ENCODE measurements at places on chromosomes 6 and 20. TPM values are rescaled to one million over a fixed set of nuclear protein-coding genes. Genes with fewer than 3 reads are reported as not detected.

Gene ISM1
- total RNA-seq: not detected

Gene NEURL2
- total RNA-seq: 7.1 TPM

Gene BTBD3
- 14.8 TPM for total RNA-seq

Gene MTHFD1L
- 49.6 TPM for total RNA-seq

Gene DLGAP4
- total RNA-seq: 9.5 TPM

Gene KIF25
- 0.14 TPM for total RNA-seq

Gene VNN1
- not detected for total RNA-seq

Gene BMP5
- not detected for total RNA-seq

Gene NR2E1
- total RNA-seq: not detected

Gene SYCP2
- 0.32 TPM for total RNA-seq

Gene LAMA2
- 14.1 TPM for total RNA-seq

Gene HLA-DOA
- not detected for total RNA-seq

Gene LY6G6F
- not detected for total RNA-seq

Gene ADNP
- 34.4 TPM for total RNA-seq

Gene SRSF12
- 0.14 TPM for total RNA-seq

Gene GFOD1
- 16.9 TPM for total RNA-seq

Gene KCNK16
- total RNA-seq: not detected

Gene TNF
- total RNA-seq: under 0.01 TPM

Gene SNTA1
- total RNA-seq: 10.9 TPM

Gene PIM1
- 21.7 TPM for total RNA-seq

Gene GGTLC1
- not detected for total RNA-seq

Gene MOG
- total RNA-seq: not detected

Gene BLTP3A
- 7.0 TPM for total RNA-seq

Gene CRISP2
- not detected for total RNA-seq

Gene CAGE1
- not detected for total RNA-seq

Gene TOX2
- total RNA-seq: 2.1 TPM

Gene KIAA1755
- total RNA-seq: 0.65 TPM

Gene SIGLEC1
- total RNA-seq: not detected

Gene GHRH
- total RNA-seq: not detected

Gene SSTR4
- total RNA-seq: not detected

Gene C6orf58
- total RNA-seq: not detected

Gene RING1
- total RNA-seq: 26.4 TPM

Gene TFAP2C
- total RNA-seq: not detected

Gene GRM1
- not detected for total RNA-seq

Gene MYLK2
- not detected for total RNA-seq

Gene DACT2
- total RNA-seq: not detected

All from smooth muscle cell of the umbilical artery (primary cell).